ENCODE measurements at places on chromosomes 6 and 20.
A peak's percentile ranks its signal among the peaks of the same experiment; 100 is the strongest.

DNA sequence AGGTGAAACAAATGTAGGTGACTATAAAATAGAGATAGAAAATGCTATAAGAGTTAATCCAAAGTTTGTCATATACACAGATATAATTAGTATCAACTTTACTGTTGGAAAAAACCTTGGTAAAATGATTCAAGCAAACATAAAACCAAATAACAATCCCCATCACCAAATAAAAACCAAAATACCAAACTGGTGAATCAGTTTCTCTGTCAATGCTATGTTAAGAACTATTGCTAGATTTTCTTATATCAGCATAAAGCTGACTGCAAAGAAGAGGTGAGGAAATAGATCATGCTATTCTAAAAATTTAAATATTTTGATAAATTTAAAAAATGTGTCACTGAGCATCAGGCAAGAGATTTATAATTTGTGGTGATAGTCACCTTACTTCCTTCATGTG, 658.4 kb downstream of the PHF3 start:
- DNase-seq = no peak

DNA sequence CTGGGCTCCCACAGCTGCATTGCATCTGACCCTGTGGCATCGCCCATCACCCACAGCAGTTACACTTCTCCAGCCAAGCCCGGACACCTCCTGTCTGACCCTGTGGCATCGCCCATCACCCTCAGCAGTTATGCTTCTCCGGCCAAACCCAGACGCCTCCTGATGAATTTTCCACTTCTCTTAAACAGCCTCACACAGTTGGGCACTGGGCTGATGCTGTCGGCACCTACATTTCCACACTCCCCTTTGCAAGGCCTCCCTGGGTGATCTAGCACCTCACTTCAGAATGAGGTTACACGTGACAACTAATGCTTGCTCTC, 175.2 kb upstream of the ARID1B start:
- no peak for DNase-seq

GRCh38 chr20:19486446-19486845, 271.6 kb upstream of the RIN2 start:
- DNase-seq = no peak

DNA sequence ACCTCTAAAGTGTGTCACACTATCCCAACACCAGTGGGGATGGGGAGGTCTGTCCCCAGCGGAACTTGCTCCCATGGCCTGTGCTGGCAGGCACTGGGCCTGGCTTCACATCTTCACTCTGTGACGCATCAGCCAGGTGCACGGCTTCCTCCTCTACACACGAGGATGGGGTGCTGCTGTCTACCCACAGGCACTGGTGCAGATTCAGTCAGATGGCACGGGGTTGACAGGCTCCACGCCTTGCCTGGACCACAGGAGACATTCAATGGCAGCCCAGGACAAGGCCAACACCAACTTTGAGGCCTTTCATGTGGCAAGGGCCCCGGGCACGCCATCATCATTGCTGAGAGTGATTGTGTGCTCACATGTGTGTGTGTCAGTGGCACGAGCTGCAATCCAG, 92.4 kb downstream of the TMEM242 start:
- no peak for DNase-seq

GRCh38 chr6:133203344-133203697, 37.8 kb upstream of the EYA4 start:
- DNase-seq = no peak

DNA sequence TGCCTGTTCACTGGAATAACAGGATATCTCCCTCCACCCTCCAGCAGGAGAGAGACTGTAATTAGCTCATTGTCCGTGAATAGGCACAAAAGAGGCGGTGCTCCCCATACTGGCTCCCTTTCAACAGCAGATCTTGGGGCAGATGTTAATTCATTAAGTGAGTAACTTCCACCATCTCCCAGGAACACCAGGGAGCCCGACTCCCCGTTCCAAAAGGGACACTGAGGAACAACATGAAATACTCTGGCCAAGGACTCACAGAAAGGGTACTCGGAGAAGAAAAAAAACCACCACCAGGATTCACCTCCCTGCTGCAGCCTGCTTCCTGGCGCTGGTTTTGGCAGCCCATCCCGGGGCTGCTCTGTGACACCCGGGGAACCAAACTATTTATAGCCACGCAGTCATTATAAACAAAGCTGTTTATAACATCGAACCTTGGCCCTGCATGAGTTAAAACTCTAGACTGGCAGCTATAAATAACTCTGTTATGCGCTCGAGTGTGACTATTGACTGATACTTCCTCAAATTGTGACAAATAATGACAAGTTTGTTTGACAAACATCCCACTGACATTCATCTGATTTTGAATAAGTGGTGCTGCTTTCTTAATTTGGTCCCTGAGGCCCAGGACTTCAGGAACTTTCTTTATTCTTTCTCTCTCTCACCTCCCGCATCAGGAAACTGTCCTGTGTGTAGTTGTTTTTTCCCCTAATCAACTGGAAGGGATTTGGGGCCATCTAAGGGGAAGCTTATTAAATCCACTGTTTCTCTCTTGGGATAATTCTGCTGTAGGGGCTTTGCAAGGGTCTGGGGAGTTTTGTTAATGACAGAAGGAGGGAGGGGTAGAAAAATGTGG, 521.6 kb downstream of the CD83 start:
- peak; percentile 57 for DNase-seq

DNA sequence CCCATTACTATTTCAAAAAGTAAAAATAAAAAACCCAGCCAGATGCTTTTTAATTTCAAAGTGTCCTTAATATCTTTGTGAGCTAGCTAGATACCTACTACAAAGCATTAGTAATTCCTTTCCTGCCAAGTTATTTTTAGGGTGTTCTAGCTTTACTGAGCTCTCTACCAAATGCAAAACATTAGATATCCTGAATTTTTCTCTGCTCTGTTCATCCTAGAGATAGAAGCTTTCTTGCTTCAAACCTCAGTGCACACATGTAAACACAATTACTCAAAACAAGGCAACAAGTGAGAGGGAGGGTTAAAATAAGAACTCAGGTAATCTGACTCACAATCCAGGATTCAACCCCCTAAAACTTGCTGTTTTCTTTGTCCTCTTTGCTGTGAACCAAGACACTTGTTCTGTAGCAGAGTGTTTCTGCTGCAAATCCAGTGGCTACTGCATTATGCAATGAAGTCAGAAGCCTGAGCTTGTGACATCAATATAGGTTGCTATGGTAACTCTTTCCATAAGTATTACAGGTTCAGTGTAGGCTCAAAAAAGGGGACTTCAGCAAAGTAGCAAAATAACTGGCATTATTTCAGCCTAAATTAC, 72.6 kb upstream of the STXBP5 start:
- no peak for DNase-seq

DNA sequence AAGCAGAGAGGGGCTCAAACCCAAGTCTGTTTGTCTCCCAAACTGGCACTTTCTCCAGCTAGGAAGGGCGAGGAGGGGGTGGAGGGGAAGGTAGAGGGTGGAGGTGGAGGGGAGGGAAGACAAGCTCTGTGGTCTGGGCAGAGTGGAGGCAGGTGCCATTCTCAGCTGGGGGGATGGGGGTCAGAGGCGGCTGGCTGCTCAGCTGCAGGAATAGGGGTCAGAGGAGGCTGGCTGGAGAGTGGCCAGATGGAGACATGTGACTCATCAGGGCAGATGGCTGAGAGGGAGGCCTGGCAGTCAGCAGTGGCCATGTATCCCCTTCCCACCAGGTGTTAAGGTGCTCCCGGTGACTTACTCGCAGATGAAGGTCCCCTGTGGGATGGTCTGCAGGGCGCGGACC, 3.5 kb upstream of the SLC44A4 start:
- no peak for DNase-seq

- DNase-seq = no peak
These were observed 167.7 kb downstream of the SIM1 start for GRCh38 chr6:100296810-100297544.

- peak; percentile 88 for DNase-seq
These were observed 812 bp downstream of the MYMX start for GRCh38 chr6:44217332-44218143.

DNA sequence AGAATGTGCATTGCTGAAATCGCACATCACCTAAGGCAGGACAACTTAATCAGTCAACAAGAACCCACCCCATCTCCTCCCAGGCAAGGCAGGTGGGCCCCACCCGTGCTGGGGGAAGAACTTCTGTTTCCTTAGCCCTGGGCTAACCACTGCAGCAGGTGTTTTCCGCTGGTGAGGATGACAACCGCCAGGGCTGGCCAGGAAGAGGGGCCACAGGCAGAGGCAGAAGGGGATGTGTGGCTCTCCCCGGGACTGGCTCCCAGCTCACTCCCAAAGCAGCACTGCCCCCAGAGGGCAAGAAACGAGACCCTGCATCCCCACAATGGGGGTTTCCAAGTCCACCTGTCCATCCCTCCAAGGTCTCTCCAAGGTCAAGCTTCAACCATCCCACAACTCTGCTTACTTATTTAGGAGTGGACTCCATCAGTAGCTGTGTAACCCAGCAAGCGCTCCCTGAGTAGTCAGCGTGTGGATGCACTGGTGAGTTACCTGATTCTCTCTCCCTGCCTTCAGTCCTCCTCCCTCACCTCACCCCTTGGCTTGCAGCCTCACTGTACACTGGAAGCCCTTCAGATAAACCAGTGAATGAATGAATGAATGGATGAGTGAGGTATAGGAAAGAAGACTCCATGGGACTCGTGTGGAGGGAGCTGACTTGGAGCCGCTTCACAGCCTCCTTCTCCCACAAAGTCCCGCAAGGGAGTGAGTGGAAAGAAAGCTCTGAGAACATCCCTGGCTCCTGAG, 168.2 kb upstream of the CST7 start:
- peak; percentile 42 for DNase-seq

GRCh38 chr6:143684486-143684885, 6.7 kb downstream of the PHACTR2 start:
- no peak for DNase-seq

DNA sequence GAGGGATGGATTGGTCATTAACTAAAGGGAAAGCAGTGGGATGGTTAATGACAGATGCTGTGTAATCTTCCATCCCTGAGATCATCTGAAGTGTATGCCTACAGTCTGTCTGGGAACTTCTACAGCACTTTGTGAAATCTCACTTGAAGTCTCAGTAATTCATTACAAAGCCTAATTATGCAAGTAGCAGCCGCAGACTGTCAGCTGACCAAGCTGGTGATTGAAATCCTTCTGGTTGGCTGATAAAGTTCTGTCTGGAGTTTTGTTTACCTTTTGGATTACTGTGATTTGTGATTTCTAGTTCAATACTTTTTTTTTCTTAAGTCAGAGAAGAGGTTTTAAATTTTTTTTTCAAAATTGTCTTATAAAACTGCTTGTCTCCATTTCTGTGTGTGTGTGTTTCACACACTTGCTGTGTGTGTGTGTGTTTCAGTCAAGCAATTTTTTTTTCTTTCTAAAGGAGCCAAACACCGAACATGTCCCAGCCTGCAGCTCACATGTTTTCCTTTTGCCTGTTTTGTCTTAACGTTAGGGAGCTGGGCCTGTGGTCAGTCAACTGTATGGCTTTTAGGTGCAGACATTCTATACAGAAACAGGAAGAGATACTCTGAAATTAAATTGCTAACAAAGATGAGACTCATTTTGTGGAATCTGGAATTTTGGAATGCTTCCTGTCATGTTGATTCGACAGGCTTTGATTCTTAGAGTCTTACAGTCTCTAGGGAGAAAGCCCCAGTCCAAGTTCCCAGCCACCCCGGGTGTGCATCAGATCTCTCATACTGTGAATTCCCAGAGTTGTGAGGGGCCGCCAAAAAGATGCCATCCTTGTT, 28.5 kb upstream of the ADGRF4 start:
- DNase-seq = peak; percentile 88

DNA sequence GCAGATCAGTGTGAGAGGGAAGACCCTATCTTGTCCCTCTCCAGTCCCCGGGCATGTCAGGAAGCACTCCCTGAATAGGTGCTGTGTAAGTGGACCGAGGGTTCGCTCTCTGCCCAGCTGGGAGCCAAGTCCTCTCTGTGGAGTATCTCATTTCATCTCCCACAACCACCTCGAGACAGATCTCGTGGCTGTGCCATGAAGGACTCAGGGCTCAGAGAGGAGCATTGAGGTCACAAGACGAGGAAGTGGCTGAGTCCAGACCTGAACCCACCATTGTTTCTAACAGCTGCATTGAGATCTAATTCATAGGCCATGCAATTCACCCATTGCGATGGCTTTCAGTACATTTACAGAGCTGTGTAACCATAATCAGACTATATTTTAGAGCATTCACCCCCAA, 34.7 kb upstream of the STX16 start:
- DNase-seq = no peak

DNA sequence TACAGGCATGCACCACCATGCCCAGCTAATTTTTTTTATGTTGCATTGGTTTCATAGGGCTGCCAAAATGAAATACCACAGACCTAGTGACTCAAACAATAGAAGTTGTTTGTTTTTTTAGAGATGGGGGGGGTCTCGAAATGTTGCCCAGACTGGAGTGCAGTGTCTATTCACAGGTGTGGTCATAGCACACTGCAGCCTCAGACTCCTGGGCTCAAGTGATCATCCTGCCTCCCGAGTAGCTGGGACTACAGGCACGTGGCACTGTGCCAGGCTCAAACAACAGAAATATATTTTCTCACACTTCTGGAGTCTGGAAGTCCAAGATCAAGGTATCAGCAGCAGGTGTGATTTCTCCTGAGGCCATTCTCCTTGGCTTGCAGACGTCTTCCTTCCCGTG, 6.6 kb upstream of the SLC16A10 start:
- DNase-seq = no peak

DNA sequence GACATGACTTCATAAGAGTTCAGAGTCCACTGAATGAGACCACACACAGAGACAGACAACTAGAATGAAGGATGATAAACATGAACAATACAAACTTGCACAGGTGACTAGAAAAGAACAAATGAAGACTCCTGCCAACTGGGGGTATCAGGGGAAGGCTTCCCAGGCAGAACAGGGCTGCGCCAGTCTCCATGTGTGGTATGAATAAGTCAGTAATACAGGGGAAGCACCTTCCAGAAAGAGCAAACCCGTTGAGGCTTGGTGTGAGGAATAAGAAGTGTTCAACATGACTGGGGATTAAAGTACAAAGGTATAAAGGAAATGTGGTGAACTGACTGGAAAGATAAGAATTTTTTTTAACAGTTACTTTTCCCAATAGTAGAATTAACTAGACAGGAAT, 3.7 kb upstream of the SLC17A2 start:
- no peak for DNase-seq

- no peak for DNase-seq
These were observed 172.1 kb upstream of the RUNX2 start for GRCh38 chr6:45156075-45156474.

- DNase-seq = peak; percentile 99
These were observed 45.1 kb downstream of the PTK7 start for GRCh38 chr6:43120944-43121913.

DNA sequence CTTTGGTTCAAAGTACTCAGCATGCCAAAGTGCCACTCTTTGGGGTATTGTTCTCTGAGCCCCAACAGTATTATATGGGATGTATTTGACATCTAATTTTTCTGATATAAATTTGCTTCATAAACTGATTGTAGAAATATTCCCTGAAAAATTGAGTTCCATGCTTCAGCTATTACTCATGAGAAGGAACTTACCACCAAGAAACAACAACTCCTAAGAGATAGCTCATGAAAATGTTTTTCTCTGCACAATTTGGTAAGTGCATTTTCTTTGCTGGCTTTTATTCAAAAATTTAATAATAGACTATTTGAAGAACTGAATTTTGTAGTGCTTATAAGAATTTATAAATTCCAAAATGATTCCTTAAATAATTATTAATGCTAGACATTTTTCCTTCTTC, 12.8 kb upstream of the TPD52L1 start:
- no peak for DNase-seq

- DNase-seq = no peak
These were observed 76.9 kb upstream of the PHACTR2 start for GRCh38 chr6:143600821-143601220.

GRCh38 chr6:88730611-88731011, 232.8 kb downstream of the RNGTT start:
- peak; percentile 88 for DNase-seq

Measured in islet precursor cell (in vitro differentiated cells).